ENCODE measurements at places on chromosomes 2 and 18. TPM values are rescaled to one million over a fixed set of nuclear protein-coding genes. Genes with fewer than 3 reads are reported as not detected.

GRCh38 chr2:63078852-63079606 lies 28.4 kb downstream of the OTX1 start:
- no peak for DNase-seq
- H3K4me1 ChIP-seq = no peaks in the 10 kb centered on the region
- no peaks in the 10 kb centered on the region for H3K36me3 ChIP-seq
- no peak overlapping the region for H3K4me3 ChIP-seq
- no peaks in the 10 kb centered on the region for H3K27me3 ChIP-seq

DNA sequence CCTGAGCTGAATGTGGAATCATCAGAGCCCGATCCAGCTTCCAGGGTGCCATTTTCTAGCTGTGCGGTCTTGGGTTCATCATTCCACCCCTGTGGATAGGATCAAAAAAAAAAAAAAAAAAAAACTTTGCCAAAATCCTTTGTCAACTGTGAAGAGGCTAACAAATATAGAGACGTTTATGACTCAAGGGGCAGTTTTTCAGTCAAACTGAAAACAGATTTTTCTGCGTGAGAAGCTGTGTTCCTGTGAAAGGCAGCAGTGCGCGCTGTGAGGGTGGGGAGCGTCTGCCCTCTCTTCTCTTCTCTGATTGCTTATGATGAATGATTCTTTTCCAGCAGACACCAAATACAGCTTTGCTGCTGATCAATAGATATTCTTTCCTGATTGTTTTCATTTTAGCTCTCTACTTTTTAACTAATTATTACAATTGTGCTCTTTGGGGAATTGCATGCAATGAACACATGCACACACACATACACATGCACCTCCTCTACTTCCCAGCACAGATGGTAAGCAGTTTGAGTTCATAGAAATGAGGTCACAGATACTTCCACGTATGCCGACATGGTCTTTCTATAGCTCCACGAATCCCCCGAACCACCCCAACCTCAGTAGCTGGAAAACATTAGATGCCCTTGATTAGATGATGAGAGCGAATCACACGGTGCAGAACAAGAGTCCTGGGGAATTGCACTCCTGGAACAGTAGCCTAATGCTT lies 175.4 kb downstream of the NRP2 start:
- no peak overlapping the region for H3K4me3 ChIP-seq
- no peaks in the 10 kb centered on the region for H3K36me3 ChIP-seq
- H3K27me3 ChIP-seq = no peaks in the 10 kb centered on the region
- H3K4me1 ChIP-seq = no peaks in the 10 kb centered on the region

DNA sequence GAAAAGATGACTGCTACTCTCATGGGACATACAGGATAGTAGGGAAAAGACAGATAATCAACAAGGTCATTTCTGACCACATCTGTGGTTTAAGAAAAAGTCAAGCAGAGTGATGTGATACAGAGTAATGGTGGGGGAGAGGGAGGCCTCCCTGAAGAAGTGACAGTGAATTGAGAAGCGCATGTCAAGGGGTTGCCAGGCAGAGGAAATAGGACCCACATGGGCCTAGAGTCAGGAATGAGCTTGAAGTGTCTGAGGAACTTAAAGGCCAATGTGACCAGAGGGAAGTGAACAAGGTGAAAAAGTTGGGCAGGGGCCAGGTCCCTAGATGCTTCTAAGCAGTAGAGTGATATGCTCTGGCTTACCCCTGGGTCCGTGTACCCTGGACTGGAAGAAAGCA lies 113.5 kb upstream of the PPP1CB start:
- H3K4me3 ChIP-seq = no peak overlapping the region
- H3K36me3 ChIP-seq = no peaks in the 10 kb centered on the region
- H3K4me1 ChIP-seq = no peaks in the 10 kb centered on the region
- no peak for DNase-seq
- H3K27me3 ChIP-seq = no peaks in the 10 kb centered on the region

DNA sequence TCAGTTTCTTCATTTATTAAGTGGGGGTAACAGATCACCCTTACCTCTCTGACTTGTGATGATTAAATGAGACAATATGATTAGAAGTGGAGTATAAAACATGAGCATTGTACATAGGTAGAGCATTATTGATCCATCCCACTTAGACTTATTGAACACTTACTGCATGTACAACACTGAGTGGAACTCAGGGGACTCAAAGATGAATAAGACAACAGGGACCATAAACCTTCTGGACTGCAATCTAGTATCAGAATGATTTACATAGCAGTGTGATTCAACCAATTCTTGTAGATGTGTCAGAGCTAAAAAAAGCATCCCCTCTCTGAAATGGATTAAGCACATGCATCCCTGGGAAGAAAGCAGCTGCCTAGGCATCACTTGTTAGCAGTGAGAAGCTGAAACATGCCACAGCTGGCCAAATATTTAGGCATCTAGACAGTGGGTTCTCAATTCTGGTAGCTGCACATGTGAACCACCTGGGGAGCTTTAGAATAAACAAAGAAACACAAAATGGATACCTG lies 111.5 kb downstream of the CYRIA start:
- H3K27me3 ChIP-seq = no peaks in the 10 kb centered on the region
- no peak overlapping the region for H3K4me3 ChIP-seq
- H3K4me1 ChIP-seq = no peaks in the 10 kb centered on the region
- no peak for DNase-seq

DNA sequence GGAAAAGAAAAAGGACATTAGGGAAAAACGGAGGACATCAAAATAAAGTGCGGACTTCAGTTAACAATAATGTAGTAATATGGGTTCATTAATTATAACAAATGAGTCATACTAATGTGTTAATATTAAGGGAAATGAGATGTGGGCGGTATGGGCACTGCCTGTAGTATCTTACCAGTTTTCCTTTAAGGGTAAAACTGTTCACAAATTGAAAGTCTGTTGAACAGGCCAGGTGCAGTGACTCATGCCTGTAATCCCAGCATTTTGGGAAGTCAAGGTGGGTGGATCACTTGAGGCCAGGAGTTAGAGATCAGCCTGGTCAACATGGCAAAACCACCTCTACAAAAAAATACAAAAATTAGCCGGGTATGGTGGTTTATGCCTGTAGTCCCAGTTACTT lies 56.8 kb upstream of the PMAIP1 start:
- no peak for DNase-seq
- H3K27ac ChIP-seq = no peak overlapping the region
- H3K4me3 ChIP-seq = no peak overlapping the region
- H3K36me3 ChIP-seq = no peaks in the 10 kb centered on the region

DNA sequence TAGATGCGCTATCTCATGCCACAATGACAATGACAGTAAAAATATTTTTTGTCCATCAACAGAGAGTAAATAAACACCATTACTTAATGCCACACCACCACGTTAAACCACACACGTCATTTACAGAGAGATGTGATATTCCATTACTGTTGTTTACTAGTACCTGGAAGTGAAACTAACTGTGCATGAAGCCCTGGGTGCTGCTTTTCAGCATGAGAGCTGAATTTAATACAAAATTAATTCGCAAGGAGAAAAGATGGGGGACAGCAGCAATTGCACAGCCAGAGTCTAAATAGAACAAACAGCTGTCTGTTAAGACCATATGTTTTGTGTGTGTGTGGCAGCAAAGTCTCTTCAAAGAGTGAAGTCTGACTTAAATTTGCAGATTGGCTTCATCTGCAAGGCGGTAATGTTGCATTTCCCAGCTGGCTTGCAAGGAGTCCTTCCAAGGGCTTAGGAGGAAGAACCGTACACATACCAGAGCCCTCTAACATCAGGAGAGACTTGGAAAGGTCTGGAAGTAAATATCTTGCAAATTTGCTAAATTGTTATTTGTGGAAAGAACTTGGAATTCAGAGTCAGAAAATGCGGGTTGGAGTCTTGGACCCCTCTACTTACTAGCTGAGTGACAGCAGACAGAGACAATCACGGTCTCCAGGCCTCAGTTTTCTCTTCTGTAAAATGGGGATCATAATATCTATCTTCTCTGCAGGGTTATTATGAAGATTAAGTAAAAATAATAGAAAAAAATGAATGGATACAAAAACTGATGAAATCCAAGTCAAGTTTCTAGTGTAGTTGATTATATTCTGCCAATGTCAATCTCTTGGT lies 127.6 kb downstream of the ALPK2 start:
- no peak for DNase-seq
- H3K4me1 ChIP-seq = no peaks in the 10 kb centered on the region
- no peaks in the 10 kb centered on the region for H3K27me3 ChIP-seq

The PRKRA gene
- total RNA-seq = 69.1 TPM

DNA sequence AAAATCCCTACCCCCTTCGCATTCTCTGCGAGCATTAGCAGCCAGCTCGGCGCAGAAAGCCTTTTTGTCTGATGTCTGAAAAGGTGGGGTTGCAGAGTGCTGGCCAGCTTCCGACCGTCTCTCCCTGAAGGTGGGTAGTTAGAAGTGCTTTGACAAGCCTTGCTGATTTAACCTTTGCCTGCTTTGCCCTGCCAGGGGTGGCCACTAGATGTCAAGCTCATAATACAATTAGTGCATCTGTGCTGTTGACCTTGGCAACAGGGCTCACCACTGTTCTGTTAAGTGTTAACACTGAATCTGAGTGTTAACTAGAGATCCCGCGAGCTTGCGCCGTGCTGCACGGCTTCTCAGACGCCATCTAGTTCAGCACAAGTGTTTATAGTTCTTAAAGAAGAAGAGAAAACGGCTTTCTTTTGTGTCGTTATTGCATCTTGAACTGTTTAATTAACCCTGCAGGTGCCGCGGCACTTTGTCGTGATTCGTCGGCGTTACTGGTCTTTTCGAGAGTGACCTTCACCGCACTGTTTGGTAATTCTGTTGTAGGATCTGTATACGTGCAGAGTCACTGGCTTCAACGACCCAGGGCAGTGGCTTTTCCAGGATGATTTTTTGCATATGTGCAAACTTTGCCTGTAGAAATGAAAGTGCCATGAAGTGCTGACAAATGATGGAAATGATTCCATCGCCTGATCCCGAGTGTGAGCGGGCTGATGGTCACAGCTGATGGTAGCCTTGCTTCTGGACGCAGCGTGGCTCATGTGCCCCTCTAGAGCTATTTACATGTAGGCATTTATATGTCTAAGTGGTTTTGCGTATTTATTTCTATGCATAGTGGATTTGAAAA lies 5.5 kb downstream of the SALL3 start:
- H3K4me3 ChIP-seq = no peak overlapping the region
- no peak overlapping the region for H3K27ac ChIP-seq
- no peaks in the 10 kb centered on the region for H3K36me3 ChIP-seq
- no peaks in the 10 kb centered on the region for H3K27me3 ChIP-seq
- peaks cover 4% of the 10 kb centered on the region for H3K4me1 ChIP-seq
